Stimulated activated CD4-positive, alpha-beta T cell treated with anti-CD3 and anti-CD28 coated beads, Interleukin-2, amount 100 ng/mL, for 48 hours (primary cell): ENCODE measurements at places on chromosomes 3 and 15.

DNA sequence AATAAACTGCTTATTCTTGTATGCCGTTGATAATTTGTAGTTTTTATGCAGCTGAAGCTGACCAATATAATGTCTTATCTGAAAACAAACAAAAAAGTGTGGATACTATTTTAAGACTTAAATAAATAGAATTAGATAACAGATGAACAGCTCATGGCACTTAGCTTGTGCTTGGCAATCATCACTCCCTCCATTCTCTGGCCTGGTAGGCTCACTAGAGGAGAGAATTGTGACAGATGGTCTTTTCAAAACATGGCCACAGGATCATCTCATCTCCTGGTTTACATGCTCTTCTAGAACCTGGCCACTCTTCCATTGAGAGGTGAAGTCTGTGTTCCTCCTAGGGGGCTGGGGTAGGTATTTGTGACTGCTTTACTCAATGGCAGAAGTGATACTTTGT lies 58.4 kb upstream of the RBP1 start:
- DNase-seq = no peak

- DNase-seq = no peak
Observed at GRCh38 chr3:13623101-13623654, 74.3 kb downstream of the FBLN2 start.

- no peak for DNase-seq
Observed at GRCh38 chr3:185900228-185900627, 37.6 kb downstream of the TRA2B start.

DNA sequence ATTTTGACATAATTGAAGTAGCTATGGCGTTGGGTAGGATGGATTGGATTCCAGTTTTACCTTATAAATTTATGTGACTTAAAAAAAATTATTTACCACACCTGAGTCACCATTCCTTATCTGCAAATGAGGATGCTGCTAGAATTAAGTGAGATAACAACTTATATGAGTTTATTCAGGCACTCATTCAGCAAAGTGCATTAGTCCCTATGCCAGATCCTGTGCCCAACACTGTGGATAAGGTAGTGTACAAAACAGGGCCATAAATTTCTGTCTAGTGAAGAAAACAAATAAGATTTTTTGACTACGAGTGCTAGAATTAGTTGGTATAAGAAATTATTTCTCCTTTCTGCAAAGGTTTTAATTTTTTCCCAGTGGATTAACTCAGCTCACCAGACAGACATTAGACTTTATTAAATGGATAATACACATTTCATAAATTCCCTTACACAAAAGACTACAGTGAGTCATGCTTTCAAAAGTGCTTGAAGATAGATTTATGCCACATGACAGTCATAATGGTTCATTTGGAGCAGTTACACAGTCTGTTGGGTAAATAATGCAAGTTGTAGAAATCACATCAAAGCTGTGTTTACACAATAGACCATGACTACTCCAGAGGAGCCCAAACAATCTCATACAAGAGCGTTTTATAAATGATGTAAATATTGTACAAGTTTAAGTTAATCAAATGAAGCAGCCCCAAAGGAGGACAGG lies 129.9 kb upstream of the TGFBR2 start:
- no peak for DNase-seq

DNA sequence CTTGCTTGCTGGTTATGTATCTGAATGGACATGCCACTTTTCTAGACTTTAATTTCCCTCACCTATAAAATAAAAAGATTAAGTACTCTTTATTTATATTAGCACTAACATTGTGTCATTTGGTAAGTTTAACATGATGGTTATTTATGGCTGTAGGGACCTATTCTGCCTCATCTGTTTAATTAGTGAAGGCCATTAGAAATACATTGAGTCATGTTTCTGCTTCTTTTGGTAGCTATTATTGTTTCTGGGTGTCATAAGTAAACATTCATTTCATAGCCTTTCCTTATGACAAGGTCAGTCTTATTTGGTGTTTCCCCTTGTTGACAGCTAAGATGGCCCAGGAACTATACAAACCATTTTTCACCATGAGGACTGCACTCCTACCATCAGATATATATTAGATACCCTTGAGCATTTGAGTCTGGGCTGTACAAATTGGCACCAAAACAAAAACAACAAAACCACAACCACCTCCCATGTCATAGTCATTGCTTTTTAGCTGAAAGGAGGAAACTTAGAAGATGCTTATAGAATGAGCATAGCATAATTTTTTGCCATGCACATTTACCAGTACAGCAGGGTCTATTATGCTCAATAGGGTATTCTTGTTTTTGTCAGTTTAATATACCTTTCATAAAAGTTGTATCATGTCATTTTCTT lies 39.3 kb downstream of the SRP14 start:
- no peak for DNase-seq

- DNase-seq = no peak
Observed at GRCh38 chr3:44870375-44871061, 3.9 kb upstream of the TGM4 start.

DNA sequence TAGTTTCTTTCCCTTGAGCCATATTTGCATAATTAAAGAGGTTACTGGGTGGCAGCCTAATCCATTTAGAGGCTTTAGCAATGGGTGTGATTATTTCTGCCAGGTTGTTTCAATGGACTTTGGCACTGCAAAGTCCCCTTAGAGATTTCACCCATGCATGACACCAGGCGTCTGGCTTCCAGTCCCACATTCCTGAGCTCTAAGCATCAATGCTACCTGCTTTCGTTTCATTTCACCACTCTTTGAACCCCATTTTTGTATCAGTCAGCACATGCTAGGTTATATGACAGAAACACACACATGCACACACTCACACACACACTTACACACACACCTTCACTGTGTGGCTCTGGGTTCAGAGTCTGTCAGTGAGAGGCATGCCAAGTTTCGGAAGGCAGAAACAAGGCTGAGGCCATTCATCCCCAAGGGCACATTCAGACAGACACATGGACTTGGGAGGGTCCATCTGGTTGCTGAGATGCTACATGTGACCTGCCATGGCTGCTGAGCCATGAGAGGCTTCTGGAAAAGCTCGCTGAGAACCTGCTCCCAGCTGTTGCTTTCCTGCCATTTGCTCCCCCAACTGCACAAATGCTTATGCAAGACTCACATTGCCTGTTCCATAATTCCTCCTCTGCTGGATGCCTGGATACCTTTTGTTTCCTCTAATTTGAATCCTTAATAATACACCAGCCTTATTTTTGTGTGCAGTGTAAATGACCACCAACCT lies 354.1 kb downstream of the GABRG3 start:
- no peak for DNase-seq

- DNase-seq = no peak
Observed at GRCh38 chr3:158735296-158736033, 3.2 kb upstream of the RARRES1 start.

DNA sequence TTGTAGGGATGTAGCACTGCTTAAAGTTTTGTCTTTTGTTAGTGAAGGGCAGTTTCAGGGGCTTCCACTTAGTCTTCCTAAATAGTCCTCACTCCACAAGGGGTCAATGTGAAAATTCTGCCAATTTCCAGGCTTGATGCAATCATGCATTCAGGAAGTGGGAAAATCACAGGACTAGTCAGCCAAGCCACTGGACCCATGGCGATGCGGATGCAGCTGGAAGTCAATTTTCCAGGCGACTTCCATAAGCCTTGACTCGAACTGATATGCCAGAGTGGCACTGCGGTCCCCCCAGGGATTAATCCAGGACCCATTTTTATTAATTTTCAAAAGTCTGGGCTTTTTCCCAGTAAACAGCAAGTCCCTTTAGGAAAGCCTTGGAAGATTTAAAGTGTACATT lies 26.1 kb downstream of the GBE1 start:
- no peak for DNase-seq

GRCh38 chr3:184155644-184156521 lies 706 bp downstream of the DVL3 start:
- peak; percentile 46 for DNase-seq

GRCh38 chr3:168859143-168859542 lies 763.4 kb upstream of the GOLIM4 start:
- no peak for DNase-seq

GRCh38 chr3:24254649-24255048 lies 240.0 kb downstream of the THRB start:
- DNase-seq = no peak

DNA sequence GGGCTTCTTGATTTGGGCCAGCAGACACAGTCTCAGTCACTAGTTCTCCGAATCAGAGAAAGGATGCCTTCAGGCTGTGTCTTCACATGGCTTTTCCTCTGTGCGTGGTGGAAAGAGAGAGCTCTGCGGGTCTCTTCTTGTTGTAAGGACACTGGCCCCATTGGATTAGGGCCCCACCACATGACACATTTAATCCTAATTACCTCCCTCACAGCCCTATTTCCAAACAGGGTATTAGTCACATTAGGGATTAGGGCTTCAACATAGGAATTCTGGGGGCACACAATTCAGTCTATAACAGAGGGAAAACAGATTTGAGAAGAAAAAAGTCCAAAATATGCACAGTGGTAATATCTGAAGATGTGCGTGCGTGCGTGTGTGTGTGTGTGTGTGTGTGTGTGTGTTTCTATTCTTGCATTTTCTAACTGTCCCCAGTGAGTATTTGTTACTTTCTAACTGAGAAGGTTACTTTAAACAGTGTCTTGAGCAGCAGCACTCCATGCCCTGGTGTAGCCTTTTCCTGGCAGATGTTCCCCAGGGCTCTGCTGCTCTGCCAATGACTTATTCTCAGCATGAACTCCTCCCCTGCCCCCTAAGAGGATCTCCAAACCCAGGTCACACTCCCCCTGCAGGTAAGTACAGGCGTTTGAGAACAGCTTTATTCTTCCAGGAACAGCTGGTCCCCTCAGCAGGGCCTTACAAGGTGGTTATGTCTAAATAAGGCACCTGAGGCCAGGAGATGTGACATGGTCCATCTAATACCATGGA lies 72.9 kb downstream of the RPL39L start:
- DNase-seq = no peak

DNA sequence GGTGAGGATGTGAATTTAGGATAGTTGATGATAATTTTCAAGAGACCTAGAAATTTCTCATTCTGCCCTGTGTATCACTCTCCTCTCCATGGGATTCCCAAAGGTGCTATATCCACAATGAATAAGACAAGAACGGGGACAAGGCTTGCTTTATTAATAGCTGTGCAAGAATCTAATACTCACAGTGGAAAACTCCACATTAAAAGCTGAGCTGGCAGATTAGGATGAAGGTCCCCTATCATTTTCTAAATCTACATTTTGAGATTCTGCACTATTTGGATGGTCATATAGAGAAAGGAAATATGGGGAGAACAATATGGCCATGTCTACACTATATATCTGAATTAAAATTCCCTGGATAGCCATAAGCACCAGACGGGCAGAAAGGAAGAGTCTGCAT lies 411.0 kb upstream of the TGFBR2 start:
- no peak for DNase-seq

- no peak for DNase-seq
Observed at GRCh38 chr15:67917037-67917436, 77.2 kb upstream of the RNU6-1 start.

GRCh38 chr3:195266428-195266827 lies 4.5 kb downstream of the XXYLT1 start:
- no peak for DNase-seq

DNA sequence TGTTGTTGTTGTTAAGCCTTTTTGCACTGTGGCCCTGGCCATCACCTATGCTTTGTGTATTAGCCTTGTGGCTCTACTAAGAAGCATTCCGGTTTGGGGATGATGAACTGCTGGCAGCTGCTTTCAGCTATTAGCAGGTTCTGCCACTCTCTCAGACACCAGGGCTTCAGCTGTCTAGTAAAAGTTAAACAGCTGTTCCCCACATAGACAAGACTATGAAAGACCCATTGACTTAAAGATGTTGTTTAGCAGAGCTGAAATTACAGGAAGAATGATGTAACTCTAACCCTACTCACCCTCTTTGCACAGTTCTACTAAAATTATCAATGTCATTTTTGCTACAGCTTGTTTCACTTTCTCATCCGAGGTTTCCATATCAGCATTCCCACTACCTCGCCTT lies 131.2 kb upstream of the CGNL1 start:
- DNase-seq = no peak

- DNase-seq = no peak
Observed at GRCh38 chr3:112365636-112366035, 32.7 kb downstream of the CD200 start.

- DNase-seq = no peak
Observed at GRCh38 chr3:69186575-69187093, 64.2 kb upstream of the LMOD3 start.

DNA sequence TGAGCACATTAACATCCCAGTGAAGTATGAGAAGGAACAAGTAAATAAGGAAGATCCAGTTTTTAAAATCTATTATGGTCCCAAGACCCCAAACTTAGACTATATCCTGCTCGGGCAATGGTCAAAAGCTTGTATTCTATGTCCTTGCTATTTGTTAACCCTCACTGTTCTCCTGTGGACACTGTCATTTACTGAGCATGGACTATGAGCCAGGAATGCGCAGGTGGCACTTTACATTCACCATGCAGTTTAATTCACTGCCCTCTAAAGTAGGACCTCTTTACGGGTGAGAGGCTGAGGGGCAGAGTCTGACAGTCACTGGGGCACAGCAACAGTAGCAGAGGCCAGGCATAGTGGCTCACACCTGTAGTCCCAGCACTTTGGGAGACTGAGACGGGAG lies 28.6 kb downstream of the SPATA12 start:
- DNase-seq = no peak

- DNase-seq = no peak
Observed at GRCh38 chr3:184375747-184376461, 2.1 kb downstream of the THPO start.

- no peak for DNase-seq
Observed at GRCh38 chr15:72147418-72147817, 29.2 kb downstream of the SENP8 start.

GRCh38 chr15:49696433-49696832 lies 75.6 kb downstream of the DTWD1 start:
- no peak for DNase-seq

GRCh38 chr3:14766428-14767244 lies 52.1 kb upstream of the FGD5 start:
- no peak for DNase-seq

DNA sequence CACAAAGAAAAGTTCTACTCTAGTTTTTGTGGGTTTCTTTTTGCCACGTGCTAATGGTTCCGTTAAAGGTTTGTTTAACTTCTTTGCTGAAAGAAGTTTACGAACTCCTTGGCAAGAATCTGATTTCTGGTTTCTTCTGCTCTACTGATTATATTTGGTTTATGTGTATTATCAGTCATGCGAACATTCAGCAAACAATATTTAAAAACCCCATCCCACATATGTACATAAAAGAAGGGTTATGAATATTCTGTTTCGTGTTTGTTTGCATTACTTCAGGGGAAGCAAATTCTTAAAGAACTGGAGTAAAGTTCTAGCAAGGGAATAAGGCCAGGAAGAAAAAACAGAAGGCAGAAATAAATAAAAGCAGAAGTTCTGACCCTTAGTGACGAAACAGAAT lies 9.8 kb downstream of the LARS2 start:
- no peak for DNase-seq

GRCh38 chr3:114848643-114849350 lies 298.3 kb downstream of the ZBTB20 start:
- no peak for DNase-seq

- DNase-seq = no peak
Observed at GRCh38 chr3:87873136-87873535, 185.7 kb downstream of the CGGBP1 start.
